ENCODE measurements at places on chromosomes 13 and 19.
A peak's percentile ranks its signal among the peaks of the same experiment; 100 is the strongest.

GRCh38 chr13:65725006-65725405 lies 1505.1 kb downstream of the PCDH9 start:
- DNase-seq: no peak

- no peak for DNase-seq
Measured at GRCh38 chr13:113843864-113844556, 19.9 kb downstream of the GAS6 start.

GRCh38 chr13:96575423-96576320 lies 418.6 kb downstream of the OXGR1 start:
- DNase-seq: no peak

DNA sequence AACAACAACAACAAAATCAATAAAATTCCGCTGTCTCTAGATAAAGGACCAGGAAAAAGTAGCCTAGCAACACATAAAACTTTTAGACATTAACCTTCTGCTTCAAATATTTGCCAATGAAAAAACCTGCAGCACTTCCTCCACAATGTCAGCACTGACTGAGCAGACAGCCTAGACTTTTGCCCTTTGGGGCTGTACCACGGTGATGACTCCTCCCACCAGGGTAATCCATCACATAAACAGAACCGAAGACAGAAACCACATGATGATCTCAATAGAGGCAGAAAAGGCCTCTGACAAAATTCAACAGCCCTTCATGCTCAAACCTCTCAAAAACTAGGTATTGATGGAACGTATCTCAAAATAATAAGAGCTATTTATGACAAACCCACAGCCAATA lies 30.2 kb upstream of the TRPC4 start:
- no peak for DNase-seq

- DNase-seq: no peak
Measured at GRCh38 chr19:10473192-10473591, 30.0 kb downstream of the KEAP1 start.

- DNase-seq: no peak
Measured at GRCh38 chr13:31052478-31052877, 109.2 kb downstream of the HSPH1 start.

GRCh38 chr19:38478273-38478971 lies 44.9 kb downstream of the RYR1 start:
- DNase-seq: no peak

- no peak for DNase-seq
Measured at GRCh38 chr13:39760521-39760920, 105.1 kb downstream of the COG6 start.

- DNase-seq: no peak
Measured at GRCh38 chr13:85379433-85379832, 419.8 kb downstream of the SLITRK6 start.

GRCh38 chr19:47758443-47758804 lies 13.1 kb downstream of the NOP53 start:
- no peak for DNase-seq

- no peak for DNase-seq
Measured at GRCh38 chr19:2538096-2538757, 62.3 kb downstream of the GADD45B start.

GRCh38 chr19:13027557-13027956 lies 32.3 kb downstream of the NFIX start:
- DNase-seq: no peak

DNA sequence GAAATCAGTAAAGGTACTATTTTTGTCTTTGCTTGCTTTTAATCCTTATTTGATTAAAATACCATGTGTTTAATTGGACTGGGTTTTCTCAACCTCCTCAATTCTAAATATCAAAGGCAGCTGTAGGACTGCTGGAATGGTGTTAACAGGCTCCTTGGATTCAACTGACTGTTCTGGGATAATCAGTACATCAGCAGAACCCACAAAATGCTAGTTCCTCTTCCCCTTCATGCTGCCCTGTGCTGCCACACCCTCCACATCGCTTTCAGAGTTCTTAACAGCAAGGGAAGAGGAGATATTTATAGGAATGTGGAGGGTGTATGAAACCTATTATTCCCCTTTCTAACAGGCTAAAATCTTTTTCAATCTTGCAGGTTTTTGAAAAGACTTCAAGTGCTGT lies 82.4 kb downstream of the KCTD12 start:
- DNase-seq: no peak

DNA sequence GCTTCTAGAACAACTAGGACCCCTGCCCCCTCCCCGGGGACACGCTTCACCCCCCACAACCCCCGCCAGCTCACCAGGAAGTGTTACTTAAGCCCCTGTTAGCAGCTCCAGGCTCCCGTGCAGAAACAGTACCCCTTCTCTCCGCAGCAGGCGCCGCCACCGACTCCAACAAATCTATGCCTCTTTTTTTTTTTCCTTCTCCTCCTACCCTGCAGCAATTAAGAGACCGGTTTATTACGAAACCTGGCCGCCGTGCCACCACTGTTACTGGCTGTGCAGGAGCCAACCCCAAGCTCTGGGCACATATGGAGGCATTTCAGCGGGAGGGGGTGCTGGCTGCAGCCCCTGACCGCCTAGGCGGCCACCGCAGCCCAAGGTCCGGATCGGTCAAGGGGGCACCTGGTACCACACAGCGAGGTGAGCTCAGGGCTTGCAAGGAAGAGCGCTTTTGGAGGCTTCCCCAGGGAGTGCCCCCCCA lies 2.4 kb downstream of the GADD45B start:
- no peak for DNase-seq

DNA sequence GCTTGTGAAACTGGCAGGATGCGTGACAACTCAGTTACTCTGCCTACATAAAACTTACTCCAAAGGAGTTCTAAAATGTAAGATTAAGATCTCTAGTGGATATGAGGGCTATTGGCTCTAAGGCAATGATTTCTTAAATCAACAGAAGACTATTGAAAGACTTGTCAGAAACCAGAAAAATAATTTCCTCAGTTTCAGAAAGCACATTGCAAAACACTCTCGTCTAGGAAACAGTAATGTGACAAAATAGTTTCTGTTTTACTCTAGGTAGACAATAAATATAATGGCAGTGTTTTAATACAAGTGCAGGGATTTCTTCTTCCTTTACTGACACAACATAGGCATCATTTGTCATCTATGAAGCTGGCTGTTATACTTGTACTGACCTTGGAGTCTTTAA lies 230.1 kb downstream of the KCTD12 start:
- DNase-seq: no peak

DNA sequence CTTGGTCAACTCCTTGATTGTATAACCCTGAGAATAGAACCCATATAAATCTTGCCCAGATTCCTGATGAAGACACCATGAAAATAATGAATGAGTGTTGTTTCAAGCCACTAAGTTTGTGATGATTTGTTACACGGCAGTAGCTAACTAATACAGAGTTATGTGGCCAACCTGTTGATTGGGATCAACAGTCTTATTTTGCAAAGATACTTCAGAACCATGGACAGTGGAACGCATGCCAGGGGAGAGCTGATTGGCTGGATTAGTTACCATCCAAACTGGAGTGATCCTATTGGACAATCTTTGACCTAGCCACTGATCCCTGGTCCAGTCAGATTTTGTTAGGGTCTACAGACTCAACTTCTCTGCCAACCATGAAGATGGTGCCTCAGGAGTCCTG lies 26.6 kb downstream of the CD70 start:
- no peak for DNase-seq

DNA sequence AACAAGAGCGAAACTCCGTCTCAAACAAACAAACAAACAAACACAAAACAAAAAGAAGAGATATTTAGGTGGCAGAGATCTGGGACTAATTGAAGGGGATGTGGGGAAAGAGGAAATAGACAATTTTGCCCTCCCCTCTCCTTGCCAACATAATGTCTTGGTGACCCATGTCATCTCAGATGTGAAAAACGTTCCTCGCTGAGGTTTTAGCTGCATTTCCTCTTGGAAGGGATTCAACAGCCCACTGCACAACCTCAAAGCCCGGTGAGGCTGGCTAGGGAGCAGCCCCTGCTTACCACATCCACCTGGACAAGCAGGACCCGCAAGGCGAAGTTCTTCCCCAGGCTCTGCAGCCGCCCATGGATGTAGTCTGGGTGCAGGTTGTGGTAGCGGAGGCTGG lies 4.9 kb downstream of the ERCC1 start:
- DNase-seq: no peak

- DNase-seq: no peak
Measured at GRCh38 chr13:26899202-26899601, 138.6 kb upstream of the GPR12 start.

GRCh38 chr13:106028911-106029310 lies 506.6 kb downstream of the EFNB2 start:
- peak; percentile 31 for DNase-seq

DNA sequence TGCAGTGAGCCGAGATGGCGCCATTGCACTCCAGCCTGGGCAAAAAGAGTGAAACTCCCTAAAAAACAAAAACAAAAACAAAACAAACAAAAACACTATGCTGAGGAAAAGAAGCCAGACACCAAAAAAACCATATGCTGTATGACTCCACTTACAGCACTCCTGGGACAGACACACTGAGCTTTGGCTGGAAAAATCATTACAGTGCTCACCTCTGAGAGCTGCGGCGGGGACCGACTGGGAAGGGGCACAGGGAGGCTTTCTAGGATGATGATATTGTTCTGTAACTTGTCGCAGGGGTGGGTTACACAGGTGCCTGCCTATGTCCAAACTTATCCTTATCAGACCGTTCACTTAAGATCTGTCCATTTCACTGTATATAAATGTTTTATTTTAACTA lies 7.8 kb downstream of the PNMA8A start:
- no peak for DNase-seq

GRCh38 chr13:99205621-99206220 lies 5.1 kb downstream of the UBAC2 start:
- no peak for DNase-seq

- DNase-seq: no peak
Measured at GRCh38 chr19:37969695-37970094, 62.7 kb downstream of the SIPA1L3 start.

DNA sequence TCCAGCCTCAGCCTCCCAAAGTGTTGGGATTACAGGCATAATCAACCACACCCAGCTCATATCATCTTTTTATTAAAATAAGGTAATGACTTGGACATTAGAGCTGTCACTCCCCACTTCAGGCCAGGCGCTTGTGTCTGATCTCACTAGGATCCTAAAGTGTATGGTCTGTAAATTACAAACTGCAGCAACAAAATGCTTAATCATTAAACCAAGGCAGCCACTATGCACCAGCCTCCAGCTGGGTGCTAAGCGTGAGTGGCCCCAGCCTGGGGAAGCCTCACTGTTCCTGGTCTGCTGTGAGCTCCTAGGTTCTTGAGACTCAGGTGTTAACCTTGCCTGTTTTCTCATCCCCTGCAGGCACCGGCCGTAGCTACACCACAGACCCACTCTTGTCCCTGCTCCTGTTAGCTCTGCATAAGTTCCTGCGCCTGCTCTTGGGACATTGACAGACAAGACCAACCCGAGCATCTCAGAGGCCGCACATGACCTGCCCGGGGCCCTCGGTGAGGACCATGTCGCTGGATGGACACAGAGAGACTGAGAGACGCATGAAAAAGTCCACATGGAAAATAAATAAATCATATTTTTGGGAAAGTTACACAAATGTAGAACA lies 37.8 kb downstream of the VSTM2B start:
- no peak for DNase-seq

GRCh38 chr19:50380751-50381151 lies 3.4 kb upstream of the POLD1 start:
- no peak for DNase-seq

GRCh38 chr19:17385878-17386611 lies 8.0 kb downstream of the CCDC194 start:
- no peak for DNase-seq

DNA sequence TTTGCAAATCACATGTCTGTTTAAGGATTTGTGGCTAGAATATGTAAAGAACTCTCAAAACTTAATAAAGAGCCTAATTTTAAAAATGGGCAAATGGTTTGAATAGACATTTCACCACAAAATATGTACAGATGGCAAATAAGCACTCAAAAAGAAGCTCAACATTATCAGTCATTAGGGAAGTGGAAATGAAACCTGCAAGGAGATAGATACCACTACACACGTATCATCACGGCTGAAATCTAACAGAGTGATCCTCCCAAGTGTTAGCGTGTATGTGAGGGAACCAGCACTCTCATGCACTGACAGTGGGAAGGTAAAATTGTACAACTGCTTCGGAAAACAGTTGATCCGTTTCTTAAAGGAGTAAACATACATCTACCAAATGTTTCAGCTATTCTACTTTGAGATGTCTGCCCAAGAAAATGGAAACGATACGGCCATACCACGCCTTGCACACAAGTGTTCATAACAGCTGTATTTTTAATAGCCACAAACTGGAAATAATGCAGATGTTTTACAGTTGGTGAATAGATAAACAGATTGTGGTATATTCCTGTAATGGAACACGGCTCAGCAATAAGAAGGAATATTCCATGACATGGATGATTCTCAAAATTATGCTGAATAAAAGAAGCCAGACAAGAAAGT lies 14.5 kb downstream of the ARHGEF7 start:
- no peak for DNase-seq

DNA sequence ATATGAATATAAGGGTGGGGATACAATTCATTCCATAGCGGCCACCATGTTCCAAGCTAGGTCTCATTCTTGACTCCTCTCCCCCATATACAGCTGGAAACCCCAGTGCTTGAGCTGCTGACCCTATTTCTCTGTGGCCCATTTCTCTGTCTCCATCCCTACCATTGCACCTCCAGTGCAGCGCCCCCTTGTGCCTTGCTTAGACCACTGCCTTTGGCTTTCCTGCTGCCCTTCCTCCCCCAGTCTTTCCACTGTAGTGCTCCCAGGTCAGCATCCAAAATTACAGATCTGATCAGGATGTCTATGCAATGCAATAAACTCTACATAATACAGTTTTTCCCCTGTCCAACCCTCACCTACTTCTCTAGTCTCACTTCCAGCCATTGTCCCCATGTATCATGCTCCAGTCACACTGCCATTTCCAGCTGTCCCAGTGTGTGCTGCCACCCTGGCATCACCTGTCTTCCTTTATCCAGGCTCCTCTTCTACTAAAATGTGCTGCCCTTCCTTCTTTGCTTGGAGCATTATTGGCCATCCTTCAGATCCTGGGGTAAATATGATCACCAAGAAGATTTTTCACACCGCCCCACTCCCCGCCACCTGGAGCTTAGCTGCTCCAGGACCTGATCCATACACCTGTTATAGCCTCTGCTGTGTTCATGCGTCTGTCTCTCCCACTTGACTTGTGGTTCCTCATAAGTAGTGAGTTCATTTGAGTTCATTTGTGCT lies 199.4 kb upstream of the IPO5 start:
- DNase-seq: no peak

DNA sequence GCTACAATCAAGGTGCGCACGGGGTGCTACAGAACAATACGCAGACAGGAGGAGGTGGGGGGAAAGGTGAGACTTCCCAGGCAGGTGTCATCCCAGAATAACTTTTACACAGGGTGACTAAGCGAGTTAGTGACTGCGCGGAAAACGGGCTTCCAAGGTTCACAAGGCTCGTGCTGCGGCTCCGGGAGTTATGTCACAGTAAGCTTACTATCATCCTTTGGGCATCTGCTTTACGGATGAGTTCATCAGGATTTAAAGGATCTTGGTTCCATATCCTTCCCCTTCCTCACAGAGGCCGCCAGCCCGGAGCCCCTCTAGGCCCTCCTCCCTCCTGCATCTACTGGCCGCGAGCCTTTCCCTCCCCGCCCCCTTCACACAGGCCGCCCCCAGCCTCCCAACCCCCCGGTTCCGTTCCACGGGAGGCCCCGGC lies 474 bp upstream of the IFT88 start:
- DNase-seq: peak; percentile 31
